ENCODE measurements at places on chromosomes 4 and X. TPM values are rescaled to one million over a fixed set of nuclear protein-coding genes. Genes with fewer than 3 reads are reported as not detected.

CPLX1 gene
- 0.61 TPM for total RNA-seq

ITGB1BP2 gene
- total RNA-seq: 5.6 TPM

WNK3 gene
- 0.19 TPM for total RNA-seq

BBS12 gene
- 3.7 TPM for total RNA-seq

CXCL6 gene
- total RNA-seq: not detected

PNMA3 gene
- total RNA-seq: 1.4 TPM

RAB41 gene
- total RNA-seq: not detected

PNMA5 gene
- 0.10 TPM for total RNA-seq

Data from activated CD4-positive, alpha-beta memory T cell treated with anti-CD3 and anti-CD28 coated beads for 36 hours (primary cell).